ENCODE measurements at places on chromosomes 11 and 22. TPM values are rescaled to one million over a fixed set of nuclear protein-coding genes. Genes with fewer than 3 reads are reported as not detected.

DNA sequence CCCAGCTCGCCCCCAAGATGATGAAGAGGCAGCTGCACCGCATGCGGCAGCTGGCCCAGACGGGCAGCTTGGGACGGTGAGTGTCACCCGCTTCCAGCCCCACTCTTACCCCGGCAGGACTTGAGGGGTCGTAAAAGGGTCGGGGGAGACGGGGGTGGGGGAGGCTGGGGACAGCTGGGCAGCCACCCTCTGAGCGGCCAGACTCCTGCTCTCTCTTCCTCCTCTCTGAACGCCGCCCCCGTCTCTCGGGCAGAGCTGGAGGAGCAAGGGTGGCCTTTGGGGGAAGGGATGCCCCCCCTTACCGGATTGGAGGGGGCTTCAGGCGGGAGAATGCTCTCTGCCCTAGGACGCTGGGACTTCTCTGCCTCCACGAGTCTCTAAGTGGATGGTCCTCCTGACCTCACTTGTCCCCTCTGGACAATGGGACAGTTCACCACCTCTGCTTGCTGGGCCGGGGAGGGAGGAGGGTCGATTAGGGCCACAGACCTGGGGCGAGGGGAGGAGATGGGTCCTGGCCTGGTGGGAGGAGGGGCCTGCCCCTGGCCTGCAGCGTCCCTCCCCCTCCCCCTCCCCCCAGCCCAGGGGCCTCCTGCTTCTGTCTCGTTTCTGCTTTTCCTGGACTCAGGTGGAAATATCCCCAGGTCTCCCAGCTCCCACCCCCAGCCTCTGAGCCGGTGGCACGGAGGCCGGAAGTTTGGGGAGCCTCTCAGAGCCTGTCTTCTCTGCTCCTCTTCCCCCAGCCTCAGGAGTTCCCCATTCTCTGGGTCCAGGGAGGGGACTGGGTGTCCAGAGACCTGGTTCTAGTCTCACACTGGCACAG is 512 bp downstream of the SH3BP1 start:
- peak; percentile 44 for DNase-seq

GRCh38 chr22:35761037-35761436 is 43.4 kb downstream of the APOL5 start:
- no peak for DNase-seq

GRCh38 chr22:29719899-29720645 is at the start of gene CABP7:
Gene CABP7 (plus strand): TSS chr22:29720003. CDS start chr22:29720425, 422 bp downstream.
- DNase-seq = peak; percentile 12

DNA sequence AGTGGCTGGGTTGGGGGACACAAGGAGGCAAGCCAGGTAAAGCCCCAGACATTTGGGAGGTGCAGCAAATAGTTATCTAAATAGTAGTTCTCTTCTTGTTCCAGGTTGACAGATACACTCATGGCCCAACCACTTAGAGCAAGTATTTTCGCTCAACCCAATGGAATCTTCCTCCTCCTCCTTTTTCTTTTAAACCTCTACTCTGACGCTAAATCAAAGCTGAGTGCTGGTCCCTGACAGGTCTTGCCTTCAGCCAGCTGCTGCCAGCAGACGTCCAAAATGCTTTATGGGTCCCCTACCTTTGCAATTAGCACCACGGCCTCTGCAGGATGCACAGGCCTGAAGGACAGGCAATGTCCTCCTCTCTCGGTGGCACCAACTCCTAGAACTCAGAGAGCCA is 558.5 kb downstream of the MIAT start:
- no peak for DNase-seq

- DNase-seq = no peak
These were observed 216.1 kb upstream of the NTM start for GRCh38 chr11:131154351-131154750.

GRCh38 chr22:33908171-33909074 is 11.9 kb downstream of the LARGE1 start:
- no peak for DNase-seq

DNA sequence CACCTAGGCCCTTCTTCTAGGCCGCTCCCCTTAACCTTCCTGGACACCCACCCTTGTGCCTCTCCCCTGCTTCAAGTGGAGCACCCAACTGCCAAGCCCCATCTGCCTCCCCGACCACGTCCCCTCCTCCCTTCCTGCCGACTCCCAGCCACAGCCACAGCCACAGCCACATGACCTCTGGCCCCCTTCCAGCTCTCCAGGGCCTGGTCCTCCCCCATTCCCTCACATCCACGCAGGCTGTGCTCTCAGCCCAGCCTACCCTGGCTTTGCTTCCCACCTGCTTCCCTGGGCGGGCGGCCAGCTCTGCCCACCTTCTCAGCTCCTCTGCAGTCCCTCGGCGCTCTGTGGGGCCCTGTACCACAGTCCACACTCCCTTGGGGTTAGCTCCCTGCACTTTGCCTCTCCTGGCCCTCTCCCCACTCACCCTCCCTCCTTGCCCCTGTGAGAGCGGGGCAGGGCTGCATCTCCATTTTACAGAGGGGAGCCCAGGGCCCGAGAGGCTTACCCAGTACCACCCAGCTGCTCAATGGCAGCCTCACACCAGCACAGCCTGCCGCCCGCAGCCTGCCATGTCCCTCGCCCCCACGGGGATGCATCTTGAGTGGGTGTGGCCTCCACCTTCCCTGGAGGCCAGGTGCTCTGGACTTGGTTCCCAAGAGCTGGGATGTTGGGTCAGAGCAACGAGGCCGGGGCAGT is 20.3 kb downstream of the PARVG start:
- DNase-seq = no peak

GRCh38 chr11:110128161-110128560 is 35.0 kb downstream of the ZC3H12C start:
- no peak for DNase-seq

Gene HTATIP2
- 82.4 TPM for total RNA-seq

Gene RASSF10
- not detected for total RNA-seq

Gene CLDN5
- total RNA-seq = 0.30 TPM

Gene OR51F1
- not detected for total RNA-seq

Gene CRACR2B
- total RNA-seq = 5.5 TPM

Gene OR51E1
- total RNA-seq = not detected

Gene TRIM49
- total RNA-seq = not detected

Gene SLC3A2
- total RNA-seq = 730 TPM

Gene TCN1
- total RNA-seq = not detected
